ENCODE measurements at places on chromosomes 2 and 18.

DNA sequence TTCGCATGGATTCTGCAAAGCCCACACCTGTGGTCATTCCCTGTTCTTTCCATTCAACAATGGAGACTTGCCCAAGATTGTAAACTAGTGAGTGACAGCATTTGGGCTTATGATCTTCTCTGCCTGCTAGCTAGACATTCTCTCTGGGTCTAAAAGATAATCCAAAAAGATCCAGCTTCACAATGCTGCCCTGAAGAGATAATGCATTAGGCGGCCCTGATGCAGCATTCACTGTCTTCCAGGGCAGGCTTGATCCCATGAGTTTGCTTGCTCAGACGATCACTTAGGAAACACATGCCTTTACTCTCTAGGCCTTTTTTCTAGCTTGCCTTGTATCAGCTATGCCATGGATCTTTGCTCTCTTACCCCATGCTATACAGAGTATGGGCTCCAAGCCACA lies 196.1 kb downstream of the SETBP1 start:
- no peak for DNase-seq
- peaks cover 20% of the 10 kb centered on the region for H3K4me1 ChIP-seq
- no peak overlapping the region for H3K27ac ChIP-seq
- H3K36me3 ChIP-seq = peaks cover 15% of the 10 kb centered on the region
- no peaks in the 10 kb centered on the region for H3K27me3 ChIP-seq
- H3K4me3 ChIP-seq = no peak overlapping the region

DNA sequence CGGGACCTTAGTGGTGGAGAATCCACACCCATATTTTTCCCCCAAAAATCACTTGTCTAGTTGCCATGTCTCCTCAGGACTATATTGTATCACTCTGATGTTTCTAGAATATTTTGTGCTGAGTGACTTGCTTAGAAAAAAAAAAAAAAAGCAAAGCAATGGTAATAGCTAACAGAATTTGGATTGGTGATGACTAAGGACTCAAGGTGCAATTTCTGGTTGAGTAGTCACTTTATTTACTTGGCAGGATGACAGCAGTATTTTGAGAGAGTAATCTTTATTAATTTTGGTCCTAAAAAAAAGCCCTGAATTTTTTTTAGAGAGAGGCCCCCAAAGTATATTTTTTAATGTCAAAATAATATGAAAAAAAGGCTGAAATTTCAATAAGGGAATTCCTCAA lies 32.8 kb upstream of the MYO3B start:
- H3K27ac ChIP-seq = no peak overlapping the region
- no peaks in the 10 kb centered on the region for H3K36me3 ChIP-seq
- no peak overlapping the region for H3K4me3 ChIP-seq
- H3K27me3 ChIP-seq = no peaks in the 10 kb centered on the region

DNA sequence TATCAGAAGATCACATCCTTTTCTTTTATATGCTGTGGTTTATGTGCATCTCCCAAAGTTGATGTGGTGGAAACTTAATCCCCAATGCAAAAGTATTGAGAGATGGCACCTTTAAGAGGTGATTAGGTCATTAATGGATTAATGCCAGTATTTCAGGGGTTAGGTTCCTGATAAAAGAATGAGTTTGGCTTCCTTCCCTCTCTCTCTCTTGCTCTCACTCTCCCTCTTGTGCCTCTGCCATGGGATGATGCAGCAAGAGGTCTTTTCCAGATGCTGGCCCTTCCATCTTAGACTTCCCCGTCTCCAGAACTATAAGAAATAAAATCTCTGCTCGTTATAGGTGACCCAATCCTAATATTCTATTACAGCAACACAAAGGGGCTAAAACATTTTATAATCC lies 85.0 kb downstream of the TTC27 start:
- H3K36me3 ChIP-seq = peaks cover 18% of the 10 kb centered on the region
- H3K27me3 ChIP-seq = no peaks in the 10 kb centered on the region
- no peak for DNase-seq
- H3K4me1 ChIP-seq = peaks cover 10% of the 10 kb centered on the region
- H3K27ac ChIP-seq = no peak overlapping the region

- H3K36me3 ChIP-seq = peaks cover 33% of the 10 kb centered on the region
- peaks cover 5% of the 10 kb centered on the region for H3K4me1 ChIP-seq
- no peaks in the 10 kb centered on the region for H3K27me3 ChIP-seq
- DNase-seq = no peak
These were observed 101.5 kb downstream of the GALNT1 start for GRCh38 chr18:35683021-35683420.

Data from naive B cell (primary cell).